ENCODE measurements at places on chromosomes 5 and 9. TPM values are rescaled to one million over a fixed set of nuclear protein-coding genes. Genes with fewer than 3 reads are reported as not detected.

- DNase-seq: no peak
Measured at GRCh38 chr5:68780299-68780955, 313.4 kb upstream of the SLC30A5 start.

DNA sequence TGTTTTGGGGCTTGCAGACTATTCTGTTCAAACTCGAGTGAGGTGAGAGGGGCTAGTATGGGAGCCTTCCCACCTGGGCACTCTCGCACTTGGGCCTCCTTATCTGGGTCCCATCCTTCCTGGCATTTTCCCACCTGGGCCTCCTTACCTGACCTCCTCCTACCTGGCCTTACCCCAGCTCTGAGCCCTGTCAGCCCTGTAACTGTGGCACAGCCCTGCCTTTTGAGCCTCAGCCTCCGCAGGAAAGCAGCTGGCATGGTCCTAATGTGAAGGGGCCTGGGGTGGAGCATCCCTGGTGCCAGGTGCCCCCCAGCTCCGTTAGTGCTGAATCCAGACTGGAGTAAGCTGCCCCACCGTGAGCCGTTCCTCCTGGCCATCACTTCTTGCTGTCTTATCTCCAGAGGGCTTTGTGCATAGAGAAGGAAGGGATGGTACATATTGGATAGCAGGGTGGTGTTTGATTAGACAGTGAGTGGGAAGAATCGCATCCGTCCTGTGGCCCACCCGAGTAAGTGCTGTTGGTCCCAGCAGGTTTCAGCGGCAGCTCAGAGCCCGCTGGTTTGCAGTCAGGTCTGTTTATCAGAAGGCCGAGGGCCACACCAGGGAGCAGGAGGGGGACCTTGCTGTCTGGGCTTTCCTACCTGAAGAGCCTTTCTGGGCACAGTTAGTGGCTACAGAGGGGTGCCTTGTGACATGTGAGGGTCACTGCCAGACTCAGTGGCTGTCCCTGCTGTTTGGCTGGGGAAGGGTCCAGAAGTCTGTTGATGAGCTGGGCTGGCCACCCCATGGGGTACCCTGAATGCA, 76.5 kb downstream of the WNK2 start:
- DNase-seq: no peak

- DNase-seq: peak; percentile 94
Measured at GRCh38 chr9:88534456-88535225, at the start of gene NXNL2. Gene NXNL2, plus strand, starts transcription at chr9:88535178. Its CDS starts 257 bp downstream, at chr9:88535435.

DNA sequence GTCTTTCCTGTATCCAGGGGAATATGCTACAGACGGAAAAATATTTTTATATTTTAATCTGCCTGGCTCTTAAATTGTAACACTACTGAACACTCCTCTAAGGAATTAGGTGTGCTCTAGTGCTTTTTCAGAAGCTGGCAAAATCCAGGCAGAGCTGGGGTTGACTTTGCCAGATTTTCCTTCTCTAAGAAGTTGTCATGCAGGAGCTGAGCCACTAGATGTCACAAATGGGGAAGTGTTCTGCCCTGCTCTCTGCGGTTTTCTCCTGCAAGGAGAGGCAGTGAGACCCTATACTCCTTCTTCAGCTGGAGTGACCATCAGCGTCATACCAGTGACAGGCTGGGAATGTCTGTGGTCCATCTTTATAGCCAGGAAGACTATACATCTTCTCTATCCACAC, 112.5 kb downstream of the HAPLN1 start:
- DNase-seq: no peak

DNA sequence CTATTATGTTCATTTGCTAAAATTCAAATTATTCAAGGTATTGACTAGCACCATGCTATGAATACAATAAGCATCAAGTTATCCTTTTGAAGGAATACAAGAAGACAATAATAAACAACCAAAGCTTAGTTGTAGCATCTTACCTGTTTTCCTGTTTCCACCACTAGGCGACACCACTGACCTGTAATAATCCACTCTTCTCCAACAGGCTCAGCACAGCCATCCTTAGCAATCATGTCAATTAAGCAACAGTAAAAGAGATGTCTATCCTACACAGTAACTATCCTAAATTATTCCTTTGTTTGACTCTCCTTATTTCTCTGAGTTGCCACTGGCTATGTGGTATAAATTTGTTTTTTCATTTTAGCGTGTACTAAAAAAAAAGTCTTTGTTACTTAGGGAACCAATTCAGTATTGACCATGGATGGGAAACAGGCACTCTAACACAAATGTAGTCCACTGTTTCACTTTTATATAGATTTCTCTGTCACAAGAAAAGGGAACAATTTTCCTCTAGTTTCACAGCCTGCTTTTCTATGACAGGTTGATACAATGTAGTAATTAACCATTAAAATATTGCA, 46.2 kb downstream of the PCA3 start:
- DNase-seq: no peak

DNA sequence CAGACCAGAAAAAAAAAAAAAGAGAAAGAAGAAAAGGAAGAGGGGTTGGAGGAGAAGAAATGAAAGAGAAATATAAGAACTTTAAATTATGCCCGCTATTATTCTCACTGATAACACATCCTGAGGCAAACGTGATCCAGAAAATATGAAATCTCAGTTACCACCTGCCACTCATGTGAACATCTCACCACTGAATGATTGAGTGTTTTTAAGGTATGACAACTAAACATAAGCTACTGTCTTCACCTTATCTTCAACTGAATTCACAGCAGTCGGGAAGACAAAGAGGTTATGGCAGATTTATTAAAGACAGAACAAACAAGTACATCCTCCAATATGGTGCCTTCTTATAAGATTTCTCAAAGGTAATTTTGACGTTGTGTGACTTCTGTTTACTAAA, 327.9 kb downstream of the TMEM161B start:
- DNase-seq: no peak

DNA sequence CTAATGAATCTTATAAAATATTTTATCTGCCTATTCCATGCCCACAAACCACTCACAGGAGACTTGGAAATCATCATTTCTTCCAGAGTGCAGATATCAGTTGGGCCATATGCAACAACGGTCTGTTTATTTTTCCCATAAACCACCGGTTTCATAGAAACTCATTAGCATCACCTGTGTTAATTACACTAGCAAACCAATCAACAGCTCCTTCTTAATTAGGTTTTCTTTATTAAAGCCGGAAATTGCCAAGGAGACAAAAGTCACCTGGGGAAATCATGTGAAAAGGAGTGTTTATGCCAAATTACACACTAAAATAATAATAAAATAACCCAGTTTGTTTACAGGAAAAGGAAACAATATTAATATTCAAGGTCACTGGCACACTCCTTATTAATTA, 129.6 kb downstream of the EBF1 start:
- DNase-seq: no peak

Gene MPDZ
- total RNA-seq: 69.2 TPM

Gene PRSS3
- total RNA-seq: not detected

Gene BTNL8
- total RNA-seq: not detected

Gene RAD50
- total RNA-seq: 37.5 TPM

Gene SELENOP
- total RNA-seq: 531 TPM

Gene PCDHB1
- total RNA-seq: 0.03 TPM

Gene CAPSL
- 1.8 TPM for total RNA-seq

Gene ELP1
- 30.2 TPM for total RNA-seq

Gene PRDM9
- not detected for total RNA-seq

Gene BARHL1
- total RNA-seq: not detected
